Metanephros (tissue), 2 donors: ENCODE measurements at places on chromosomes 6 and 20. TPM values are rescaled to one million over a fixed set of nuclear protein-coding genes. Genes with fewer than 3 reads are reported as not detected.

Gene CARMIL1
- 40.8 TPM for total RNA-seq

Gene PSMB1
- 140 TPM for total RNA-seq

Gene CLPSL1
- not detected for total RNA-seq

Gene MLN
- 0.53 TPM for total RNA-seq

Gene PRDM13
- not detected for total RNA-seq

Gene ADGRF4
- total RNA-seq = 0.18 TPM

Gene SNAP91
- total RNA-seq = 2.3 TPM
